NCI-H1092 (cell line): ENCODE measurements at places on chromosomes 4 and X.

- no peak for DNase-seq
These were observed 28.3 kb downstream of the MAEA start for GRCh38 chr4:1318046-1318375.

DNA sequence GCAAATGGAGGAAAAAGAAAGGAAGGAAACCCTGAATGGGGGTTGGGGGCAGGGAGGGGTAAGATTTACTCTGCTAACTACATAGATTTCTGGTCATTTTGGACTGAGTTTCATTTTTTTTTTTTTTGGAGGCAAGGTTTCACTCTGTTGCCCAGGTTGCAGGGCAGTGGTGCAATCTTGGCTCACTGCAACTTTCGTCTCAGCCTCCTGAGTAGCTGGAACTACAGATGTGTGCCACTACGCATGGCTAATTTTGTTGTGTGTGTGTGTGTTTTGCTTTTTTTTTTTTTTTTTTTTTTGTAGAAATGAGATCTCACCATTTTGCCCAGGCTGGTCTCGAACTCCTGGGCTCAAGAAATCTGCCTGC lies 223.5 kb downstream of the APBB2 start:
- no peak for DNase-seq

DNA sequence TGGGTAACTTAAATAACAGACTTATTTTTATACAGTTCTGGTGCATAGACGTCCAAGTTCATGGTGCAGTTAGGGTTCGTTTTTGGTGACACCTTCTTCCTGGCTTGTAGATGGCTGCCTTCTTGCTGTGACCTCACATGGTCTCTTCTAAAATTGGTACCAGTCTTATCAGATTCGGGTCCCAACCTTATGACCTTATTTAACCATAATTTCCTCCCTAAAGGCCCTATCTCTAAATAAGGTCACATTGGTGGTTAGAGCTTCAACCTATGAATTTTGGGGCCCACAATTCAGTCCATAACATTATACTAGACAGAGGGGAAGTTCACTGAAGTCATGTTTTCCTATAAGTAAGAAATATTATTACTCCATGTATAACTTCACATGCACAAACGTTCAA lies 128.0 kb downstream of the CFAP299 start:
- no peak for DNase-seq

GRCh38 chrX:106247162-106247561 lies 79.1 kb downstream of the PWWP3B start:
- DNase-seq, result no peak

GRCh38 chr4:174201871-174202270 lies 81.6 kb downstream of the FBXO8 start:
- no peak for DNase-seq
